T-helper 2 cell treated with Interferon-gamma antibody and Interleukin-4, amounts not matched to agents 5 μg/mL and 100 μg/mL, for 36 hours (primary cell): ENCODE measurements at places on chromosomes 1 and 21.

GRCh38 chr1:32773018-32773763 lies 44.0 kb downstream of the YARS1 start:
- DNase-seq: peak; percentile 63

GRCh38 chr1:203590603-203591002 lies 36.0 kb upstream of the ATP2B4 start:
- no peak for DNase-seq

DNA sequence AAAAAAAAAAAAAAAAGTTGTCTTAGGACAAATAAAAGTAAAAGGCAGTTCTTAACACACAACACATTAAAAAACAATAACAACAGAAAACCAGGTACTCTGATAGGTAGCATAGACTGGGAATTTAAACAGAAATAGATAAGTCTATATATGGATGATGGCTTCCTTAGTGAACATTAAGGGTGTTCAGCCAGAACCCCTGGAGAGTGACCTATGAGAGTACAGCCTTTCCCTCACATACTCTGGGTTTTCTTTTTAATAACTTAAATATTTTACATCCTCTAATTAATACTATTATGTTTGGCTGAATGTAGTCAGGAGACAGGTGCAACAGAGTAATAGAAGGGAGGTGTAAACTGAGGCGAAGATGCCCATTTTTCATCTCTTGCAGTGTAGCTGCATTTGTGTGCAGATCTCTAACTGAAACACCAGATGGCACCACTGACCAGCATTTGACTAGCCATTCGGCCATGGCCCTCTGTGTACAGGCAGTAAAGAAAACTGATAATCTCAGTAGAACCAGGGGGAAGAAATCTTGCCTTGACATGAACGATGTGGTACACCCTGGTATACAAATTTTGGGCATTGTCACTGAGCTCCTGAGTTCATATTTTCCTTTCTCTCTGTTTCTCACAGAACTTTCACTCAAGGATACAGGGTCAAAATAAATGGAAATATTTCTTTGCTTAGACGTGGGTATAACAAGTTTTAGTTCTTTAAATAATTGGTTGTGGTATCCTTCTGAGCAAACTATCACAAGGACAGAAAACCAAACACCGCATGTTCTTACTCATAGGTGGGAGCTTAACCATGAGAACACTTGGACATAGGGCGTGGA lies 7.6 kb downstream of the TTF2 start:
- peak; percentile 26 for DNase-seq

DNA sequence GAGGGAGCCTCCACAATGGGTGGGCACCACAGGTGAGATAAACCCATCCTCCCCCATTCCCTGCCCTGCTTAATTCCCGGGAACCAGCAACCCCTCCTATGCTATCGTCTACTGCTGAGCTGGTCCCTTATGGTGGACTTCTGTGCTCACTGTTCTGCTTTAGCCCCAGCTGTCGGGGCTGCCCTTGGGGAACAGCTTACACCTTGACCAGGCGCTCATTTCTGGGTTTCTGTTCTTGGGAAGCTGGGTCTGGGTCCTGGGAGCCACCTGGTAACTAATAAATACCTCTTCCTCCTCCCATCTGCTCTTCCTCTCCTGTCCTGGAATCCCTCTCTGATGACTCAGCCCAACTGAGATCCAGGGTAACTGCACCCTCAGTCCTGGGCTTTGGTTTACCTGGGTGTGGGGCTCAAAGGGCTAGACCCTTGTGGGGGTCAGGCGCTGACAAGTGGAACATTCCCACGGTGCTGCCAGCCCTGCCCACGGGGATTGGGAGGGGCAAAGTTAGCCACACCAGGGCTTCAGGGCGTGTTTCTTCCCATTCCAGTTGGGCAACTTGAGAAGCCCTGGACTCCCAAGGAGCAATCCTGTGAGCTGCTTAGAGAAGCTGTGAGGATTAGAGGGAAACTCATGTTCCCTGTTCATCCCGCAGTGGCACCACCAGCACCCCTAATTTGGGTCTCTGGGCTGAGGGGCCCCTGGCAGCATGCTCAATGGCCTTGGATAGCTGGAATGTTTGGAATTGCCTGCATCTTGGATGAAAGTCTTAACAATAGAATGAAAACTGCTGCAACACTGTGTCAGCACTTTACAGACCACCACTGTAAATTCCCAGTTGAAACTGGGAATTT lies 1.6 kb downstream of the PCAT6 start:
- no peak for DNase-seq

- DNase-seq: no peak
These were observed 11.2 kb downstream of the CASQ2 start for GRCh38 chr1:115757326-115757725.

GRCh38 chr1:26293911-26294463 lies 12.4 kb downstream of the UBXN11 start:
- no peak for DNase-seq
